ENCODE measurements at places on chromosomes 12 and 14.

GRCh38 chr12:80935111-80935510 lies 2.6 kb downstream of the LIN7A start:
- DNase-seq = no peak

GRCh38 chr12:67649261-67649569 lies 670 bp downstream of the DYRK2 start:
- peak; percentile 4 for DNase-seq

DNA sequence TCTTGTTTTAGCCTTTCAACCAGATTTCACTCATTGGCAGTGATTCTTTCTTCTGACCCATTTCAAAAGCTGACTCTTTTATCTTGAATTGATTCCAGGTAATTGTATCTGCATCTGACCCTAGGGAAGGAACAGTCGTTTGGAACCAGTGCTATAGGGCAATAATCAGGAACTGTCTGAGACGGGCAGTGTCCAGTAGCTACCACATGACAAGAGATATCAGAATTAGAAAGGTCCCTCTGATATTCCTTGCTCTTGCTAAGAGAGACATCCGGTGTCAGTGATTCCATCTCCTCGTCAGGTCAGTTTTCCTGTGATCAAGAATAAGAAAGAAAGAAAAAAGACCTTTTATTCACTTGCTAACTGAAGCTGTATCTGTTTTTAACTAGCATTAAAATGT lies 47.8 kb upstream of the PDE3A start:
- no peak for DNase-seq

GRCh38 chr14:51546603-51547258 lies 105.0 kb upstream of the FRMD6 start:
- no peak for DNase-seq

GRCh38 chr12:230925-231671 lies 17.1 kb upstream of the SLC6A12 start:
- DNase-seq = no peak

All from fibroblast of gingiva (primary cell).